ENCODE measurements at places on chromosomes 11 and 22. TPM values are rescaled to one million over a fixed set of nuclear protein-coding genes. Genes with fewer than 3 reads are reported as not detected.

SLN gene
- not detected for total RNA-seq

CNIH2 gene
- total RNA-seq, result not detected

CXCR5 gene
- not detected for total RNA-seq

OR52I2 gene
- total RNA-seq, result not detected

SYT13 gene
- not detected for total RNA-seq

RASD2 gene
- not detected for total RNA-seq

KCNJ4 gene
- total RNA-seq, result not detected

P2RX3 gene
- total RNA-seq, result not detected

FOLR2 gene
- total RNA-seq, result not detected

CLDN25 gene
- not detected for total RNA-seq

H19 gene
- total RNA-seq, result 2.3 TPM

FREY1 gene
- total RNA-seq, result 0.75 TPM

GATD1 gene
- 17.4 TPM for total RNA-seq

KCNE3 gene
- 0.15 TPM for total RNA-seq

OR8K1 gene
- total RNA-seq, result not detected

FGF19 gene
- not detected for total RNA-seq

NXPE4 gene
- not detected for total RNA-seq

CHST1 gene
- 0.15 TPM for total RNA-seq

EFCAB6 gene
- 1.1 TPM for total RNA-seq

APBB1 gene
- 53.8 TPM for total RNA-seq

OR8G5 gene
- not detected for total RNA-seq

CREBZF gene
- total RNA-seq, result 26.3 TPM

SH3BP1 gene
- total RNA-seq, result 8.0 TPM

GPHA2 gene
- total RNA-seq, result not detected

GGT1 gene
- total RNA-seq, result 2.3 TPM

TYR gene
- total RNA-seq, result not detected

GLB1L2 gene
- 0.23 TPM for total RNA-seq

ALX4 gene
- total RNA-seq, result not detected

CCDC116 gene
- 0.08 TPM for total RNA-seq

CASP5 gene
- not detected for total RNA-seq

SMTNL1 gene
- total RNA-seq, result not detected

KCNQ1OT1 gene
- 2.1 TPM for total RNA-seq

NFAM1 gene
- total RNA-seq, result not detected

SLC22A9 gene
- total RNA-seq, result not detected

OR51E1 gene
- total RNA-seq, result not detected
